ENCODE measurements at places on chromosomes 3 and 15.

DNA sequence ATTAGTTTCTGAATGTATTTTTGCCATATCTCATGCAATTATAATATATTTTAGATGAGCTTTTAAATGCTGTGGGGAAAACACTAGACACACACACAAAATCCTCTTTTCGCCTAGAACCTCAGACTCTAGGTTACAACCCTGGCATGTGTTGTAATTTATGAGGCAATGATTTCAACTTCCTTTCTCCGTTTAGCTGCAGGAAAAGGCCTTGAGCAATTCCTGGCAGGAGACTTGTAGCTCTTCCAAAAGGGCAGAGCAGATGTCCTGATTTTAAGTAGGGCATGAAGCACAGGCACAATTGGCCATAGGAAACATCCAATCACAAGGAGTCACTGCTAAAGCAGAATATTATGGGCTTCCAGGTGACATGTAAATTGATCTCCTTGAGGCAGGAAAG lies 82.0 kb downstream of the GPR156 start:
- DNase-seq = peak; percentile 22

DNA sequence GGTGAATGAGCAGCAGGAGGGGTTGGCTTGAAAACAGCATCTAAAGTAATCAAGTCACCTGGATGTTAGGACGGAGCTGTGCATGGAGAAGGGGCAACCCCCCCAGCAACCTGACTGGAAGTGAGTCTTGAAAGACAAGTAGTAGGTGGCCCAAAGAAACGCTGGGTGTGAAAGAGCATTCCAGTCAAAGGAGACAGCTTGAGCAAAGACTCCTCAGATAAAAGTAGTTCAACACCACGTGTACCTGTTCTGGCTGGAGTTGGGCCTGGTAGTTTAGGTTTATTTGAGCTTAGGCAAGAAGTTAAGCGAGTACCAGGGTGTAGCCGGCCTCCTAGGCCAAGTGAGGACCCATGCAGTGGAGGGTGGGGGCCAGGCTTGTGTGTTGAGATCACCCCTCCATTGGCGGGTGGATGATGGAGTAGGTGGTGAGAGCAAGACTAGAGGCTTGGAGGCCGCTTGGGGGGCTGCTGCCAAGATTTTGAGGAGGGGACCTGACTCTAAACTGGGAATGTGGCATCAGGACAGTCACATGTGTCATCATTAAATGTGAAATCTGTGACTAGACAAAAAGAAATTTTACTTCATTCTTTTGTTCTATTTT lies 61.3 kb downstream of the ABHD2 start:
- no peak for DNase-seq

DNA sequence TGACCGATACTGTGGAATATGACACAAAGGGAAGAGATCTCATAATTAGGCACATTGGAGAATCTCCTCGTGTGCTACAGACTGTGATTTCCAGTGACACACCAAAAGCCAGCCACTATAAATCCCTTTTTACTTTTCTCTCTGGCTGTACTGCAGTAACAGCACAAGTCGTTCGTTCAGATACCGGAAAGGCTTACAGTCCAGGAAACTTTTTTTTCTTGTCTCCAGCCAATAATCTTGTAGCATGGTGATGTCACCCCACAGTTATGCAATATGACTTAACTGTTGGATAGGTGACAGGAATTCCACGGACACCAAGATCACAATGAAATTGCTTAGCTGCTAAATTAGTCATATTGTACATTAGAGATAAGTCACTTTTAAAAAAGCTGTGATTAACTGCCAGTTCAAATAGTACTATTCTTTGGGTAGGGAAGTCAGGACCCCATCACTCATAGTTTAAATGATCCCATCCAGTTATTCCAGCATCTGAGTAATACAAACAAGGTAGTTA lies 36.3 kb upstream of the TSC22D2 start:
- DNase-seq = no peak

DNA sequence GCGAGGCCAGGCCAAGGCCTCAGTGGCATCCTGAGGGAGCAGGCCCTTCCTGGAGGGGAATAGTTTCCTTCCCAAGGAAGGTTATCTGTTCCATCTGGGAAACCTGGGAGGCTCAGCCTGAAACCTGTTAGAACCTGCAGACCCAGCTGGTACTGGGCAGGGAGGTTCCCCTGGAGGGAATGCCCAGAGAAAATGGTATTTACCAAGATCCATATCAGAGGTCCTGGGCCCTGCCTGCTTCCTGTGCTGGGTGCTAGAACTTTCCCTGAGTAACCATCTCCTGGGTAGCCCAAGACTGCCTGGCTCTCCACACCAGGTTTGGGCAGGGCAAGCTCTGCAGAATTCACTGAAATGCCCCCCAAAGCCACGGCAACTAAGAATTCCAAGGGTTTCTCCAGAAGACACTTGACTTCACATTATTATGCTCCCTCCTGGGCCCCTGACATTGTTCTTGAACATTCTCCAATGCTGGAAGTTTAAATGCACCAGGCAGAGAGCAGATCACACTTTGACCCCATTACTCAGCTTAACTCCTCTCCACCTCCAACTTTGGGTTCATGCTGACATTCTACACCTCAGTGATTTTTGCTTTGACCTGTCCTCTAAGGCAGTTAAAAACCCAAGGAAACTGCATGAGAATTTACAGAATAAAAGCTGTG lies 2.0 kb downstream of the CA12 start:
- DNase-seq = no peak

DNA sequence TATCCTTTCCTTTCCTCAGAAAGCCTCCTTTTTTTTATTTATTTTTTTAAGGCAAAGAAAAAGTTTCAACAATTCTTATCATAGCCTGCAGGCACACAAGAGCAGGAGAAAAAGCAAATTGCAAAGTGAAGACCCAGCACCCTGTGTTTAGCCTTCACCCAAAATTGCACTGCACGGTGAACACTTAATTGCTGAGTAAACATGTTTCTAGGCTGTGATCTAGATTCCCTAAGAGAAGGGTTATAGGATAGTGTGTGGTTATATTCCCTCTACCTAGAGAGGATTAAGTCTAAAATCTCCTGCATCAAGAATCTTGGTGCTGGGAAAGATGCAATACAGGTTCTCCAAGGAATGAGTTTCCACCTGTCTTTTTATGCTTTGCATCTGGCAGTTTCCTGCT lies 70.2 kb upstream of the BFSP2 start:
- no peak for DNase-seq

- DNase-seq = no peak
Measured at GRCh38 chr3:24433838-24434591, 60.6 kb downstream of the THRB start.
